Upper lobe of right lung (tissue), 1 donor: ENCODE measurements at places on chromosomes 11 and 22. TPM values are rescaled to one million over a fixed set of nuclear protein-coding genes. Genes with fewer than 3 reads are reported as not detected.
A peak's percentile ranks its signal among the peaks of the same experiment; 100 is the strongest.

DNA sequence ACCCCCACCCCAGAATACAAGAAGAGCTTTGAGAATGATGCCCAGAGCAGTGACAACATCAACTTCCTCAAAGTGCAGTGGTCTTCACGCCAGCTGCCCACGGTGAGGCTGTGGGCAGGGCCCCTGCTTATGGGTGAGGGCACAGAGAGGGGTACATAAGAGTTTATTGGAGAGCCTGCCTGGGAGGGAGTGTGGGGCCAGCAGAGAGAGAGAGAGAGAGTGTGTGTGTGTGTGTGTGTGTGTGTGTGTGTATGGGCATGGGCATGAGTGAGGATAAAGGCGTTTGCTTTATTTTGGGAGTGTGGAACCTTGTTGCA, 9.5 kb downstream of the PHOX2A start:
- no peak overlapping the region for H3K27ac ChIP-seq
- DNase-seq, result no peak
- no peak overlapping the region for H3K4me3 ChIP-seq
- H3K4me1 ChIP-seq, result peaks cover 13% of the 10 kb centered on the region
- H3K36me3 ChIP-seq, result peaks cover 78% of the 10 kb centered on the region
- H3K27me3 ChIP-seq, result no peaks in the 10 kb centered on the region

GRCh38 chr11:8060801-8061554, 20.0 kb upstream of the TUB start:
- no peaks in the 10 kb centered on the region for H3K27me3 ChIP-seq
- no peak overlapping the region for H3K4me3 ChIP-seq
- H3K36me3 ChIP-seq, result no peaks in the 10 kb centered on the region
- no peak for DNase-seq
- H3K4me1 ChIP-seq, result peaks cover 7% of the 10 kb centered on the region

DNA sequence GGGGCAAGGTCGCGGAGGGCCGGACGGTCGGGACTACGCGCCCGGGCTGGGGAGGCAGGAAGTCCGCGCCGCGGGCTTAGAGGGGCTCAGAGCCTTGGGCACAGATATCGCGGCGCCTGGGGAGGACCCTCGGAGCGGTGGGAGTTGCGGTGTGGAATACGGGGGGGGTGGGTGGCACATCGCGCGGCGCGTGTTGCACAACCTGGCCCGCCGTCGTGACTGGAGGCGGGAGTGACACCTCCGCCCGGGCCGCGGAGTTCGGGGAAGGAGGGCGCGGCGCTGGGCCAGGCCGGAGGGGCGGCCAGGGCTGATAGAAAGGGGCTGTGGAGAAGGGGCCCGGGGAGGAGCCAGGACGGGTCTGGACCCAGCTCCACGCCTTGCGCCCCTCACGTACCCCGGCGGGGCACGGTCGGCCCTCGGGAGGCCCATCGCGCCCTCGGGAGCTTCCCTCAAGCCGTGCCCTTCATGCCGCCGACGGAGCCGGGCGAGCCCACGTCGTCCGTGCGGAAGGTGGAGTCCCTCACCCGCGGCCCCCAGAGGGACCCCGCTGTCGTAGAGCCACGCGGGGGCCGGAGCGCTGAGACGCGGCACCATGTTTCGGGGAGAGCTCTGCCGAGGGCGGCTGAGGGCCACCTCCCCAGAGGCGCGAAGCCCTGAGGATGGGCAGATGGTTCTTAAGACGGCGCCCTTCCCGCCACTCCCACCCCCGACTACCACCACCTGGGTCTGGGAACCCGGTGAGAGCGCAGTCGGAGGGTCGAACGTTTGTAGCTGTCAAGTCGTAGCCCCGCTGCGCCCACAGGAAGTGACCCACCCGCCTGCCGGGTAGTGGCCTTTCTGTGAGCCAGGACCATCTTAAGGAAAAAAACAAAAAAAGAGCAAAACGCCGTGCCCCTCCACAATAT, 729 bp downstream of the IL17RA start:
- H3K36me3 ChIP-seq, result no peaks in the 10 kb centered on the region
- DNase-seq, result peak; percentile 83
- peak overlapping the region; percentile 97 for H3K4me3 ChIP-seq
- peaks cover 31% of the 10 kb centered on the region for H3K4me1 ChIP-seq
- no peaks in the 10 kb centered on the region for H3K27me3 ChIP-seq

GRCh38 chr11:6607190-6607795, 3.7 kb downstream of the ILK start:
- peak overlapping the region; percentile 60 for H3K4me3 ChIP-seq
- no peaks in the 10 kb centered on the region for H3K27me3 ChIP-seq
- H3K27ac ChIP-seq, result peak overlapping the region; percentile 81
- peaks cover 46% of the 10 kb centered on the region for H3K4me1 ChIP-seq
- DNase-seq, result no peak

DNA sequence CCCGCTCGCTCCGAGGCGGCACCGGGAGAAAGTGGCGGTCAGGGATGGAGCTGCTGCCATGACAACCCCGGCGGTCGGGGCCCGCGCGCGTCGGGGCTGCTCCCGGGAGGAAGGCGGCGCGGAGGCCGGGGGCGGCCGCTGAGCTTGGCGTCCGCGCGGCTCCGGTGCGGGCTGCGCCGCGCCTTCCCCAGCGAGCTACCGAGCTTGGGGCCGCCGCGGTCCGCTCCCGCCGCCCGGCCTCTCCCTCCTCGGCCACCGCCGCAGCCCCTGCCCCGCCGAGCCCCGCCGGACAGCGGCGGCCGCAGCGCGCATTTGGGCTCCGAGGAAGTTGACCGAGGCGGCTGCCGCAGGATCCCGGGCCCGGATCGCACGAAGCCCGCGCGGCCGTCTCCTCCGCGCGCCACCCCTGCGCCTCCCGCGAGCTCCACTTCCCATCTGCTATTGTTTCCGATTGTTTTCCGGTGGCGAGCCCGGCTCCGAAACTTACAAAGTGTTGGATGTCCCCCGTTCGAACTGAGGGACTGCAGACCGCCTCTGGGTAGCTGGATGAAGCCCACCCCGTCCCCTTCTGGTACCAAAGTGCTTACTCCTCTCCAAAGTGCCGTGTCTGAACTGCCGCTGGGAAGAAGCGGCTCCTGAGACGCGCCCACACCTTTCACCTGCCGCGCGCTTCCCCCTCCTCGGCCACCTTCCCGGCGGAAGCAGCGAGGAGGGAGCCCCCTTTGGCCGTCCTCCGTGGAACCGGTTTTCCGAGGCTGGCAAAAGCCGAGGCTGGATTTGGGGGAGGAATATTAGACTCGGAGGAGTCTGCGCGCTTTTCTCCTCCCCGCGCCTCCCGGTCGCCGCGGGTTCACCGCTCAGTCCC, 540.3 kb downstream of the NTM start:
- no peaks in the 10 kb centered on the region for H3K4me1 ChIP-seq
- H3K36me3 ChIP-seq, result no peaks in the 10 kb centered on the region

DNA sequence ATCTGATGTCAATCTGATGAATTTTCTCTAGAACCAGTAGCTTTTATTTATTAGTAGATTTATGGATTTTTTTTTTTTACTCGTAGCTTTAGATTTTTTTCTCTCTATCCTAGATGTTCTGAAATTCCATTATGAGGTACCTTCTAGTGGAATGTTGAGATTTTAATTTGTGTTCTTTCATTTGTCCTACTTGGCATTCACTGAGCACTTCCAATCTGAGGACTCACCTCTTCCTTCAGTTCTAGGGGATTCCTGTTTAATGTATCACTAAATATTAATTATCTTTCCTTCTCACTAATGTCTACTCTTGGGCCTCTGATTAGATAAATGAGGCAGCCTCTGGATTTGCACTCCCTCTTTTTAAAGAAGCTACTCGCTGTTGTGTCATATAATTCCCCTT, 40.2 kb upstream of the WNT7B start:
- no peaks in the 10 kb centered on the region for H3K36me3 ChIP-seq
- no peak overlapping the region for H3K4me3 ChIP-seq
- peaks cover 24% of the 10 kb centered on the region for H3K4me1 ChIP-seq
- H3K27ac ChIP-seq, result no peak overlapping the region

- H3K4me1 ChIP-seq, result no peaks in the 10 kb centered on the region
- no peak for DNase-seq
- no peaks in the 10 kb centered on the region for H3K27me3 ChIP-seq
- no peaks in the 10 kb centered on the region for H3K36me3 ChIP-seq
- H3K4me3 ChIP-seq, result no peak overlapping the region
- H3K27ac ChIP-seq, result no peak overlapping the region
These were observed 97.0 kb downstream of the SPON1 start for GRCh38 chr11:14059491-14059890.

- H3K4me3 ChIP-seq, result no peak overlapping the region
- H3K27me3 ChIP-seq, result no peaks in the 10 kb centered on the region
- H3K36me3 ChIP-seq, result no peaks in the 10 kb centered on the region
- DNase-seq, result no peak
These were observed 392.0 kb upstream of the KIRREL3 start for GRCh38 chr11:127392575-127392974.

- peak overlapping the region; percentile 53 for H3K4me3 ChIP-seq
- H3K36me3 ChIP-seq, result no peaks in the 10 kb centered on the region
These were observed 17.2 kb downstream of the CREB3L1 start for GRCh38 chr11:46294365-46295309.

GRCh38 chr11:1218788-1219445, 3.9 kb upstream of the MUC5B start:
- peak; percentile 60 for DNase-seq
- no peak overlapping the region for H3K27ac ChIP-seq
- no peak overlapping the region for H3K4me3 ChIP-seq

- H3K4me1 ChIP-seq, result no peaks in the 10 kb centered on the region
- H3K36me3 ChIP-seq, result no peaks in the 10 kb centered on the region
- DNase-seq, result no peak
- no peak overlapping the region for H3K4me3 ChIP-seq
- no peaks in the 10 kb centered on the region for H3K27me3 ChIP-seq
These were observed 946.0 kb downstream of the FAM181B start for GRCh38 chr11:81787584-81788049.

DNA sequence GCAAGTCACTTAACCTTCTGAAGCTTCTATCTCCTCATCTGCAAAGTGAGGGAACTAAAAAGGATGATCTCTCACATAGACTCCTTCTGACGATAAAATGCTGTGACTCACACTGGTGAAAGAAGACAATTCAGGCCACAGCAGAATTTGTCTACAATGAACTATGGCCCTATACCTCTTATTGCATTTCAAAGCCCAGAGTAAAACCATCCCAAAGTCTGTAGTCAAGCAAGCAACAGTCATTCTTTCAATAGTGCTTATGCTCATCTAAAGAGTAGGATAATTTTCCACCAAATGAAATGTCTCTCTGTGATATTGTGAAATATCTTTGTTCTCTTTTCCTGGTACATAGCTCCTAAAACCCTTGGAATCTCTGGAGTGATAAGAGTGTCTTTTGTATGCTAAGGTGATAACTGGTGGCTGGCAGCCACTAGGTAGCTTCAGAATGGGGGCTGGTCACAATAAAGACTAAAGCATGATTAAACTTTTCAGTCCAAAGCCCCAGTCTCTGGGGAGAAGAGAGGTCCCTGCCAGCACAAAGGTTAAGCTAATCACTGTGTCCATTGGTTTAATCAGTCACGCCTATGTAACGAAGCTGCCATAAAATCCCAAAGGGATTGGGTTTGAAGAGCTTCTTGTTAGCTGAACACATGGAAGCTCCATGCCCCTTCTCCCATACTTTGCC, 30.8 kb downstream of the SYTL2 start:
- H3K27me3 ChIP-seq, result no peaks in the 10 kb centered on the region
- DNase-seq, result no peak
- peaks cover 11% of the 10 kb centered on the region for H3K4me1 ChIP-seq
- no peaks in the 10 kb centered on the region for H3K36me3 ChIP-seq

DNA sequence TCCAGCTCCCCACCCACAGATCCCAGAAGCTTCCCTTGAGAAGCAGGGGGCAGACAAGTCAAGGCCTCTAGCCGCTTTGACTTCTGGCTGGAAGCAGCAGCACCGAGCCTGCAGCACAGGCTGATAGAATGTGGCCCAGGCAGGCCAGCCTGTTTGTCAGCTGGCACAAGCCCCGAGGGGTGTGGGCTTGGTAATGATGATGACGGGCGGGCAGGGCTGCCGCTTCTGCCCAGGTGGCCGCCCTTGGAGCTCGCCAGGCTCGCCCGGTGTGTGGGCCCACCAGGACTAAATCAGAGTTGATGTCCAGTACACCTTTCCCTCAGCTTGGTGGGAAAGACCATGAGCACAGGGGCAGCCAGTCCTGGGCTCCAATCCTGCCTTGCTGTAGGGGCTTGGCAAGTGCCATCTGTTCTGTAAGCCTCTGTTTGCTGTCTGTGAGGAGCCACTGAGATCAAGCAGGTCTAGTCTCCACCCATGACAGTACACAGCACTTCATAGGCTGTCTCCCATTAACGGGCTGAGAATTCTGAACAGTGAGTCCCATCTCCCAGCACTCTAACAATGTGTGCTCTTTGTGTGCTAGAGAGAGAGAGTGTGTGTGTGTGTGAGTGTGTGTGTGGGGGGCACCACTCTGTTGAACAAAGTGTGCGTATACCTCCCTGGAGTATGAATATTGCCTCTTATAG, 26.8 kb downstream of the MICAL2 start:
- no peaks in the 10 kb centered on the region for H3K27me3 ChIP-seq
- DNase-seq, result peak; percentile 71

DNA sequence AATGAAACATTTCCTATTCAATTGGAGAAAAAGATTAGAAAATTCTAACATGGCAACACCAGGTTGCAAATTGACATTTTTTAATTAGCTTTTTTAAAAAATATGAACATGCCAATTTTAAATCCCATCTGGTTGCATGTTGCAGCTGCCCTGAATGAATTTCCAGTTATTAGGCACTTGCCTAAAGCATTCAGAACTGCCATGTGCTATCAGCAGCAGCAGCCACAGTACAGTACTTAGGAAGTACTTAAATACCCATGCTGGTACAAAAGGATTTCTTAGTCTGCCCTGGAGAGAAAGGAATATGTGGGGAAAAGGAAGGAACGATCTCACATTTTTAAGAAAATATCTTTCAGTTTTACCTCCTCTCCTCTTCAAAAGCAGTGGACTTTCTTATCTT, 46.2 kb downstream of the FAM168A start:
- DNase-seq, result no peak
- peaks cover 12% of the 10 kb centered on the region for H3K4me1 ChIP-seq
- H3K36me3 ChIP-seq, result no peaks in the 10 kb centered on the region
- H3K27ac ChIP-seq, result no peak overlapping the region
- H3K4me3 ChIP-seq, result no peak overlapping the region

DNA sequence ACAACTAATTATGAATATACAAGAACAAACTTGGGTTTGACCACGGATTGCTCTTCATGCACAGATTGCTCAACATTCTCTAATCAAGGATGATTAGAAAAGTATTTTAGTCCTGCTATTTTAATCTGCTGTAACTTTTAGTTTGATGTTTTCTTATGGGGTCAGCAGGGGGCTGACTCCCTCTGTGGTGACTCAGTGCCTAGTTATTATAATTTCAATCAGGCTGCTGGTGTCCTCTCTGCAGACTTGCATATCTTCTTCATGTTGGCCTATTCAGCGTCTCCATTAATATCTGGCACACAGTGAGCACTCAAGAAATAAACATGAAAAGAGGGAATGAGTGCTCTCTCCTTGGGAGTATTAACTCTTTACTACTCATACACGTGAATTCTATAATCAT, 223.8 kb upstream of the DDI1 start:
- H3K4me3 ChIP-seq, result no peak overlapping the region
- no peak for DNase-seq
- no peaks in the 10 kb centered on the region for H3K36me3 ChIP-seq
- H3K4me1 ChIP-seq, result no peaks in the 10 kb centered on the region
- H3K27ac ChIP-seq, result no peak overlapping the region

GRCh38 chr11:65793144-65793581, 6.3 kb downstream of the OVOL1 start:
- peak; percentile 93 for DNase-seq
- H3K4me3 ChIP-seq, result no peak overlapping the region

PGA3 gene
- not detected for total RNA-seq

ROM1 gene
- 5.2 TPM for total RNA-seq
